Stimulated activated CD4-positive, alpha-beta T cell treated with anti-CD3 and anti-CD28 coated beads, Interleukin-1b, Interleukin-23, amount 100 ng/mL, for 4 hours (primary cell): ENCODE measurements at places on chromosomes 6 and 20.

DNA sequence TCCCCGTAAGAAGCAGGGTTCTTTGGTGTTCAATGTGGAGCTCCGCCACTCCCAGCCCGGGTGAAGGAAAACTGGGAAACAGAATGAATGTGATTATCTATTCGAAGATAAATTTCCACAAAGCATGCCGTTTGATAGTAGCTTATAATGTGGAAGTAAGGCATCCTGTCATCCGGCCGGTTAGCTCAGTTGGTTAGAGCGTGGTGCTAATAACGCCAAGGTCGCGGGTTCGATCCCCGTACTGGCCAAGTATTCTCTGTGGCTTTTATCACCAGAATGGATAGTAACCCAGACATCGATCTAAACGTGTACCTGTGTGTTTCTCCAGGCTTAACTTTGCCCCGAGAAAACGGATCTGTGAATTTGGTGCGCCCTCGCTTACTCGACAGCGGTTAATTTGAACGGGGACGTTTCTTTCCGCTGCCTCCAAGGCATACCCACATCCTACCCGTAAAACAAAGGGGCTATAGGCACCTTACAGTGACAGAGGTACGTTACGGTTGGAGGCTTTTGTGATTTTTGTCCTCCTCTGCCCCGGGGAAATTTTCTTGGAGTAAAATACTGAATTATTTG, 215.2 kb upstream of the ZNF184 start:
- DNase-seq, result peak; percentile 76

DNA sequence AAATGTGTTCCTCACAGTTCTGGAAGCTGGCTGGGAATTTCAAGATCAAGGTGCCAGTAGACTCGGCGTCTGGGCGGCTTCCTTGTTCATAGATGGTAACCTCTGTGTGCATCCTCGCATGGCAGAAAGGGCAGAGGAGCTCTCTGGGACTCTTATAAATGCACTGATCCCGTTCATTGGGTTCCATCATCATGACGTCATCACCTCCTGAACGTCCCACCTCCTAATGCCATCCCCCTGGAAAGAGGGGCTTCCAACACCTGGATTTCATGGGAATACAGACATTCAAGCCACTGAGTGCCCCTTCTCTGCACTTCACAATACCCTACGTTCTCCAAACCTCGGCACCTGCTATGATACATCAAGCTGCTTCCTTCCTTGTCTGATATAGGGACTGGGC, 37.5 kb upstream of the THBS2 start:
- DNase-seq, result no peak

- no peak for DNase-seq
Observed at GRCh38 chr20:23289724-23290395, 60.7 kb upstream of the NXT1 start.

- DNase-seq, result no peak
Observed at GRCh38 chr6:111799576-111800258, 73.5 kb downstream of the FYN start.
